CD4-positive, alpha-beta T cell (primary cell): ENCODE measurements at places on chromosomes 5 and 9.
A peak's percentile ranks its signal among the peaks of the same experiment; 100 is the strongest.

- no peak for DNase-seq
These were observed 53.5 kb upstream of the IL7R start for GRCh38 chr5:35803191-35803651.

DNA sequence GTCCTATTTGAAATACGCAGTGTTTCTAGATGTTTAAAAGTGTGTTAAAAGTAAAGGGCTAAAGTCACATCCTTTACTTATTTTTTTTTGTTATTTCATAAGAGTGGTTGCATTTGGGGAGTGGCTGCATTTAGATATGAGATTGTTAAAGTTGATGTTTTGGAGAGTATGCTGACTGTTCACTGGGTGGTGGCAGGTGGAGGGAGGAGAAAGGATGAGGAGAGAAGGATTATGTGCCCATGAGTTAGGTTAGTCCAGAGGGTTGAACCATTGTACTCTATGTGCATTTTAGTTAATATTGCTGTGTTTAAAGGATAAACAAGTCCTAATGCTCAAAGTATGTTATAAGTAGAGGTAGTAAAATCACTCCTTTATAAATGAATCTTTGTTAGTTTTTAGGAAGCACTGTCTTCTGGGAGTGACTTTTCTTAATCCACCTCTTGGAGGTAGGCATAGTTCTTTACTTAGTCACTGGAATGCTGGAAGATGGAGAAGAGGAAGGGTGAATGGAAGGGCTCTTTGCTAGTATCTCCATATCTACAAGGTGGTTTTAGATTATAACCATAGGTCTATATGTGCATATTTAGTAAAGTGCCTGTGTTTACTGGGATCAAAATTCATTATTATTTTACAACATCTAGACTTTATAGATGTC is 332.3 kb downstream of the NPR3 start:
- DNase-seq: no peak

- DNase-seq: no peak
These were observed 305.0 kb downstream of the RAB3C start for GRCh38 chr5:58887721-58888409.

DNA sequence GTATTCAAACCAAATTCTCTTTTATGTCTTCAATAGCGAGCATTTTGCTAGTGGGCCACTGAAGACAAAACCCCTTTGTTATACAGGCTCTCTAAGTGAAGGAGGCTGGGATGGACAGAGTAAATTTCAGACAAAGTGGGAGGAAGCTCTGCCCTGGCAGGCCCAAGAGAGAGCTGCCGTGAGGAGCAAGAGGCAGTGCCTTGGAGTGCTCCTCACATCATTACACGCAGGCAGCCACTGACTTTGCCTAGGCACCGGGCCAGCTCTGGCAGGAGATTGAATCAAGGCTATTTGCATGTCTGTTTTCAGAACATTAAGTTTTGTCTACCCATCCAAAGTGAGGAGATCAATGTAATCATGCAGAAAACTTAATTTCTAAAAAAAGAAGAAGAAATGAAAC is 167.7 kb downstream of the CCDC192 start:
- no peak for DNase-seq

- peak; percentile 31 for DNase-seq
These were observed 269.1 kb downstream of the FANCC start for GRCh38 chr9:95048225-95049087.

DNA sequence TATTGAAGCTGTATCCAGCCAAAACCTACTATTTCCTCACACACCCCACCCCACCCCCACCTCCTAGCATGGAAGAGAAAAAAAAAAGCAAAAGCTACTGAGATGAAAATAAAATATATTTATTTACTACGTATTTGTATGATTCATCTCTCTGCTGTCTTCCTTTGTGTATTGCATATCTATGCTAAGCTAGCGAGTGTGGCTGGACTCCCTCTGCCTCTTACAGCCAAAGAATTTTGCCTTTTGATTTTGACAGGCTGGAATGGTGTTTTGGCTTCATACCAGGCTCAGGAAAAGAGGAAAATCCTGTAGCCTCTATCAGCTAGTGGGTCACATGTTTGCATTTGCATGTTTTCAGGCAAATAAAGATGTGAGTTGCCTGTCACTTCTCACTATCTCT is 2.2 kb downstream of the ABLIM3 start:
- no peak for DNase-seq

- no peak for DNase-seq
These were observed 17.0 kb downstream of the IRX1 start for GRCh38 chr5:3612591-3613042.

DNA sequence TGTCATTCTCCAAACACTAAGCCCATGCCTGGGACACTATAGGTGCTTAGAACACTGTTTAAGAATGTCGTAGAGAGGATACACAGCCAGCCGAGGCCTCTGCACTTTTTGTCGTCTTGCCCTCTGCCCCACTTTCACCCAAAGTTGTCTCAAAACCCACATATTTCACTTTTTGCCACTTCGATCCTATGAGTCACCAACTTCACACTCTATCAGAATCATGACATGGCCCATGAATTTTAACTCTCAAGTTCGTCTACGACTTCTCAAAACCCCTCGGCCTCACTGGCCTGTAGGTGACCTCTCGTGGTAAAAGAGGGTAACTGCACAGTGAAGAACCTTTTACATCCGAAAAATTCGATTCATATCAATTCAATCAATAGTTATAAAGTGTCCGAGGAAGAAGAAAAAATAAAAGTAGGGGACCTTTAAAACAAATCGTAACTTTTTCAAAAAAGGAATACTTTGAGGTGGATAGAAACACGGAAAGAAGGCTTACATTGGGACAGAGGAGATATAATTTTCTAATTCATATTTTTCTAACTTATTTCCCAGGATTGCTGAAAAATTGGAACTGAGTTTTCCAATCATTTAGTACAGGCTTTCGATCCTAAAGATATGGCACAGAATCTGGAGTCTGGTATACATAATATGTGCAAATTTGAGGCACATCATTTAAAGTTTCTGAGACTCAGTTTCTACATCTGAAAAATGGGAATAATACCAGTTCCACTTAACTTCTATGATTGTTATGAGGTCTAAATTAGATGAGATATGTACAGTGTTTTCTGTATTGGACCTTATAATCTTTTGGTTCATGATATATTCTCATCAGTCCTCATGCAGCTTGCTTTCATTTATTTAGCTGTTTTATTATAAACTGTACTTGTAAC is 122.6 kb downstream of the APBA1 start:
- peak; percentile 3 for DNase-seq

GRCh38 chr5:172173564-172174153 is 14.4 kb downstream of the STK10 start:
- peak; percentile 65 for DNase-seq

DNA sequence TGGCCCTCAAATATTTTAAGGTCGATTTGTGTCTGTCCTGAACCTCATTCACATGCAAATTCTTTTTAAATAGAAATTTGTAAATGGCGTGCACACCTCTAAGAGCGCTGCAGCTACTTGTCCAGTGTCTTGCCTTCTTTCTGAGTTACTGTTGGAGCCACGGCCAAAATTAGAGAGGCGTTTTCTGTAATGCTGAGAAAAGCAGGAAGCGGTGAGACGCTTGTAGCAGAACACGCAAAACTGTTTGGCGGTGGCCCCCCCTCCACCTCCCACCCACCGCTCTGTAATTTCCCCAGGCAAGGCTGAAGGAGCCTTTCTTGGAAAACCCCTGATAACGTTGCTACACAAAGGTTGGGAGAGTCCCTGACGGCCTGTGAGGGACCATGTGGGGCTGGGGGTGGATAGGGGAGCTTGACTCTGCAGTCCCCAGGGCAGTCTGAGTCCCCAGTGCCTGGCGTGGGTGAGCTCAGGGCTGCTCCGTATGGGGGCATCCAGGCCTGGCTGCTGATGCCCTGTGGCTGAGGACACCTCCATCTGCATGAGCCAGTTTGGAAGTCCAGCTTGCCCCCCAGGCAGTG is 96.5 kb downstream of the GADD45G start:
- DNase-seq: peak; percentile 42

- DNase-seq: no peak
These were observed 7.8 kb downstream of the KCNV2 start for GRCh38 chr9:2725126-2725525.

GRCh38 chr5:124007675-124008398 is 495.9 kb downstream of the CSNK1G3 start:
- DNase-seq: no peak

DNA sequence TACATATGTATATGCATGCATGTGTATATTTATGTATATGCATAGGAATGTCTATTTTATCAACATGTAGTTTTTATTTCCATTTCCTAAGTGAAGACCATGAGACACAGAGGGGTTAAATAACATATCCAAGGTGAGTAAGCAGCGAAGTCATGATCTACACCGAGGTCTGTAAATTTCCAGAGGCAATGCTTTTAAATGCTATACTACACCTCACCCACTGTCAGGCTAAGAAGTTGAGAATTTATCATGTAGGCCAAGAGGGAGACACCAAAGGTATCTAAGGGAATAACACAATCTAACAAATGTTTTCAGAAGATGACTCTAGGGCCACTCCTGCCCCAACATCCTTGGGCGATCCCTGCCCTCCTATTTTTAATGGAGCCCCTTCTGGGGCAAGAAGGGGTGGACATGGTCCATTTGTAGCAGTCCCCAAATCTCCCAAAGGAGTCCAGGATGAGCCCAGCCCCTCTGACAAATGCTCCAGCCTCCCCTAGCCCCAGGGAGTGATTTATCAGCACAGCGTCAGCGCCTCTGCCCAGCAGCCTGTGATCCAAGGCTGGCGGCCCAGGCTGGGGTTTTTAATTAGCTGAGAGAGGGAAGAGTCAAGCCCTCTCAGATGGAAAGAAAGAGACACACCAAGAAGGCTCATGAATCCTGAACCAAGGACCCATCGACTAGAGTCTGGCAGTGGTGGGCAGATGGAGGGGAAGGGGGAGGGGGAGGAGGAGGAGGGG is 339.9 kb downstream of the ASTN2 start:
- no peak for DNase-seq

- DNase-seq: no peak
These were observed at the start of gene SEMA6A for GRCh38 chr5:116574367-116575325. TSS of gene SEMA6A (minus strand) at chr5:116574823. CDS start at chr5:116504944, 69,879 bp downstream.

- DNase-seq: no peak
These were observed 78.1 kb upstream of the VCAN start for GRCh38 chr5:83393504-83393866.

- DNase-seq: no peak
These were observed 104.3 kb upstream of the PITX1 start for GRCh38 chr5:135138116-135138850.

GRCh38 chr9:87040410-87041009 is 93.2 kb upstream of the GAS1 start:
- no peak for DNase-seq

DNA sequence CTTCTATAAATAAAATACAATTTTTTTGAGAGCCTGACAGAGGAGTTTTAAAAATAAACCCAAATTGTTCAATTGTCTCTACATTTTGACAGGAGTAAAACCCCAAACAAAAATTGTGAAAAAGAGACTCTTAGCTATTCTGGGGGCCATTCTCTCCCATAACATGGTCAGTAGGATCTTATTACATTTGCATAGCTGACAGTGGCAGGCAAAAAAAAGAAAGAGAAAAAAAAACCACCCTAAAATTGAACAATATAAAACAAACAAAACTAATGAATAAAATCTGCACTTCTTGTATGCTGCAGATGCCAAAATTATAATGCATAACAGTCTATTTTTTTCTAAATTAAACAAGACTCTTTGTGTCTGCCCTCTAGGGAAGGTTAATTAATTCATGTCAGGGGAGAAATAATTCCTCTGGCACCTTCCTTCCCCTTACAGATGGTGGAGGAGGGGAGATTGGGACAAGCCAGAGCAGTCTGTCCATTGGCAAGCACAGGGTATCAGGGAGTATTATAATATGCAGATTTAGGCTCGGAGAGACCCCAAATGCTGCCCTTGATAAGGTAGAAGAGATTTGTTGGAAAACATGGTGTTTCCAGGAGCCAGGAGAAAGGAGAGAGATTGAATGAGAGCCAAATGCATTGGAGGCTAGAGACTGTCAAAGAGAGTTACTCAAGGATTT is 79.7 kb upstream of the CDH6 start:
- DNase-seq: no peak

- no peak for DNase-seq
These were observed 237.3 kb downstream of the CDH10 start for GRCh38 chr5:24407466-24407865.

DNA sequence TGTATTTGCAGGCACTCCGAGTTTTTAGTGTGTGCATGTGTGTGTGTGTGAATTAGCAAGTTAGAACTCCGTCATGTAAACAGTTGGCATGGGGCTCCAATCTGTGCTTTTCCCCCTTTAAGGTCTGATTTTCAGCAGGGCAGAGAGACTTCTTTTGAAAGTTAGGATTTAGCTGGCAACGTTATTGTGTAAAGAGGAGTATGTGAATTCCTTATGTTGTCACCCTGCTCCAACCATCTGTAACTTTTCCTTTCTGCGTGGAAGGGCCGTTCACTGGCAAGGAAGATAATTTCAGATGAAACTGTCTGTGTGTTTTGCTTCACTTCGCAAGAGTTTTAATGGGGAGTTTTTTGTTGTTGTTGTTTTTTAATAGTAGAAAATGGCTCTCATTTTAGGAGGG is 332 bp downstream of the SGCD start:
- no peak for DNase-seq

DNA sequence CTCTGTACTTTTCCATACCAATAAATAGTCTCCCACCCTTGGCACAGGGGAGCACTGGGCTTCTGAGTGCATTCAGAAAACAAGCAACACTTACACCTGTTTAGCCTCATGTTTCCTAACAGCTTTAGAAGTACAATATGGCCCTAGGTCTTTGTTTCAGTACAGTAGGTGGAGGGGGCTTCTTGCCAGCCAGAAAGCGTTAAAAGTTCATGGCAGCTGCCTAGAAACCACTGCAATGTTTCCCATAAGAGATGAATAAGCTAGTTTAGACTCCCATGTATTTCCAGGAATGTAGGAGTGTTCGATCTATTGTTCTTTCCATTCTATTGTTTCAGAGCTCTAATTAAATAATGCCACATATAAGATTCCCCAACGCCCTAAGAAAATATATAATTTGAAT is 444.8 kb downstream of the ARHGEF28 start:
- DNase-seq: no peak

DNA sequence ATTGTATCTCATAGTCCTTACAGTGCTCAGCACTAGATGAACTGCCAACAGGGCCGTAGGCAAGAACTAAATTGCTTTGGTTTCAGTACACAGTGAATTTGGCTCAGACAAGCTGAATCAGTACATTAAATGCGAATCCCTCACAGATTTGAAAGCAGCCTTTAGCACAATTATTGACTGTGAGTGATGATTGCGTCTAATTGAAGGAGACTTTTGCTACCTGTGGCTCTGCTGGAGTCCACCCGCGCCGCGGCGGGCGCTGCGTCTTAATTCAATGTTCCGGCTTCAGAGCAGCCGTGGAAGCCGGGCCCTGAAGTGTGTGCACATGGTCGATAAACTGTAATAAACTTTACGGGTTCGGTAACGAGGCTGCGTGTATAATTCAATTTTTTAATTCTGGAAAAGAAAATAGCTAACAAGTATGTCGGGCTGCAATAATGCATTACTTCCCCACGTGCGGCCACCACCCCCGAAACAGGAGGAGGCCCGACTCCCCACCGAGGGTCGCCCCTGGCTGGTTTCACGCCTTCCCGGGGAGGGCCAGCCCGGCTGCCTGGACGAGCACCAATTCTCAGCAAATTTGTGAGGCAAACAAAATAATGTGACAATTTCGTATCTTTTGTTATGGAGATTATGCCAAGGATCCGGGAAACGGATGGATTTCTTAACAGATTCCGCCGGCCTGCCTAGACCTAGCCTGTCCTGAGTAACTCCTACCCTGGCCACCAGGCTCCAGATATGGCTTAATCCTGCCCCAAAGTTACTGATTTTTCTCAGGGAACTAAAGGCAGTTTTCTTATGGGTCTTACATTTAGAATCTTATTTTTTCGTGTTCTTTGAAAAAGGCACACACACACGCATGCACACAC is 269.4 kb upstream of the IRX1 start:
- no peak for DNase-seq
